ENCODE measurements at places on chromosomes 6 and 20.

- DNase-seq = no peak
These were observed 225.3 kb upstream of the CST7 start for GRCh38 chr20:24723647-24724352.

GRCh38 chr6:45421709-45422502 is 44.2 kb upstream of the SUPT3H start:
- DNase-seq = peak; percentile 76

- peak; percentile 5 for DNase-seq
These were observed 1.6 kb downstream of the CYP39A1 start for GRCh38 chr6:46651006-46651405.

DNA sequence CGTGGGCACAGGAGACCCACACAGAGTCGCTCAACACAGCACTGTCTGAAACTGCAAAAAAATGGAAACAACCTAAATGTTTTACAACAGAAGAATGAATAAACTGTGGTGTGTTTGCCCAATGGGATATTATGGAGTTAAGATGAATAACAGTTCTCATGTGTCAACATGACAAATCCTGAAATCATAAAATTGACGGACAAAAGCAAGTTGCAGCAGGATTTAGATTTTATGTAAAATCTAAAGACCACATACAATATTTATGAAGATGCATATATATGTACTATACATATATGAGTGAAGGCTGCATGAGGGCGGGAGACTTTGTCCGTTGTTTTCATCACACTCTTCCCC is 79.7 kb downstream of the GRM4 start:
- DNase-seq = no peak

DNA sequence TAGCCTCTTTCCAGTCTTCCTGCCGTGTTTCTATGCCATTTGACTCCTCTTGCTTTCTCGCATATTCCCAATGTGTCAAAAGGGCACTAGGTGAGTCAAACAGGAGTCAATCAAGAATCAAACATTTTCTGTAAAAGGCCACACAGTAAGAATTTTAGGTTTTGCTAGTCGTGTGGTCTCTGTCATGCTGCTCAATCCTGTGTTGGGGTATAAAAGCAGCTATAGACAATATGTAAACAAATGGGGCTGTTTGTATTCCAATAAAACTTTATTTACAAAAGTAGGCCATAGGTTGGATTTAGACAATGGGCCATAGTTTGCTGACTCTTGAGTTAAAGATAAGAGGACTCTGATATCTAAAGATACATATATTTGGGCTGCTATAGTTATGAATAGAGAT is 235.4 kb upstream of the BTBD3 start:
- no peak for DNase-seq

DNA sequence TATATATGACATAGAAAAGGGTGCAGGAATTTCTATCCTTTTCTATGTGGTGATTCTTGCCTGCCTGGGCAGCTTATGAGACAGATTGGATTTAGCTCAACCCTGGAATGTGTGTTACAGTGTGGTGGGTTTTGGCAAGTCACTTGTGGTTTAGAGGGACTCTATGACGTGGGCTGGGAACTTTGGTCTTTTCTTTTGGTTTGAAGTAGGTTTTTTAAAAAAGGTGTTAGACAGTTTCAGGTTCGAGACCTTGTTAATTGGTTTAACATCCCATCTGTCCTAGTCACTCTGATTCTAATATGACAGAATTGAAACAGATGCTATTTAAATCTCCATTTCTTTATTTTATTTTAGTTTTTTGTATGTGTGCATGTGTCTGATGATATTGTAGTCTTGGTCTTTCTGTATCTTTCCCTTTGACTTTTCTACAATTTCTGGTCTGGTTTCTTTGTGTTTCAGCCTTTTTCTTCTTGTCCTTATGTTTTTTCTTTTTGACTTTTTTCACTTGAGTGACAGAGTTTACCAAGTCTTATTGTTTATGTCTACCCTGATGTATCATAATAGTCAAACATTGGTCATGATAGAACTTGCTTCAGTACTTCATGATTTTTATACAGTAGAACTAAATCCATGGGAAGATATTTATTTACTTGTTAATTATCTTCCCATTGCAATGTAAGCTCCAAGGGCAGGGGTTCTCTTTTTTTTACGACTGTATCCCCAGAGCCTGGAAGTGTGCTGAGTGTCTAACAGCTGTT is 174.3 kb downstream of the CDKAL1 start:
- DNase-seq = no peak

DNA sequence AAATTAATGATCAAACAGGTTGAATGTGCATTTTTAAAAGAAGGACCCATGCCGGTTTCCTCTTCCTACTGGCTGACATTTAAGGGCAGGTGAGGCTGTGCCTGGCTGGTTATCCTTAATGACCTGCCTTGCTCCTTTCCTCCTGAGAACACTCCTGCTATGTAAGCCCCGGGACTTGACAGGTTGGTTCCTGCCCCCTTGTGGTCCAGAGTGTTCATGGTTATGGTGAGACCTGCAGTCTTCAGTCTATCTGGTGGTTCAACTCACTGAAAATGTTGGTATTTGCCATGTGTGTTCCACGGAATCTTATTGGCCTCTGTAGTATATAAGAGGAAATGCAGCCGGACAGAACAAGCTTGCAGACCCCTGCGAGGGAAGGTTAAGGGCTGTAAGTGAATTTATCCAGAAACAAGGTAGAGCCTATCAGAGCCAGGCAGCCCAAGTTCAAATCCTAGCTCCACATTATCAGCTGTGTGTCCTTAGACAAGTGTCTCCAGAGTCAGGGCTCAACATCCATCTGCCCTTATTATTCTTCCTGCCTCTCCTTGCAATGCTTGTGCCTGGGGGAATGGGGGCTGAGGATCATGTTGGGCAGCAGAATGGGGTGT is 5.2 kb upstream of the BPIFA3 start:
- DNase-seq = peak; percentile 39

GRCh38 chr6:19757036-19757435 is 80.1 kb upstream of the ID4 start:
- peak; percentile 18 for DNase-seq

GRCh38 chr6:99613409-99613704 is 6.7 kb downstream of the PRDM13 start:
- DNase-seq = no peak

- DNase-seq = no peak
These were observed 16.7 kb downstream of the UNC5CL start for GRCh38 chr6:41022294-41022693.

DNA sequence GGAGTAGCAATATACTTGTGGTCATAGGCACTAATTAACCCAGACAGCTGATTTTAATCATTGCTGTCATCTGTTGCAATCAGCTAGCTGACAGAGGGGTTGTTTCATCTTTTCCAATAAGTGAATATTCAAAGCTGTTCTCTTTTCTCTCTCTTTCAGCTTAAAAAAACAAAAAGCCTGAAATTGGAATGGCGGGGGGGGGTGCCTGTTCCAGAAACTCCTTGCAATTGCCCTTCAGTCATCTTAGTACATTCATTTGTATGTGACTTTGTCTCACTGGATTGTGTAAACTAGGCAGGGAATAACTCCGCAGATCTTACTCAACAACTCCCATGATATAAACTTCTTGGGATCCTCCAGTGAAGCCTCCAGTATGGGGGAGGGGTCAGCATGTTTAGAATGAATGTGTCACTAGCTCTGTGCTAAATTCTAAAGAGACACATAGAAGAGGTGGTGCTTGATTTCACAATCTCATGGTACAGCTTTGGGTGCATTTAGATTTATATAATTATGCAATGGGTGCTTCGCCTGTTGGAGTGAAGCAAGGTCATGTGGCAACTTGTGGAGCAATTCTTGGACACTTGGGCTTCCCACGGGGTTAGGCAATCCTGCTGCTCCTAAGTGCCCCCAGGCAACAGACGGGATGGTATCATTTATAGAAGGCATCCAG is 40.1 kb downstream of the SLC24A3 start:
- peak; percentile 67 for DNase-seq

- no peak for DNase-seq
These were observed 19.9 kb upstream of the DSN1 start for GRCh38 chr20:36793294-36794115.

- no peak for DNase-seq
These were observed 1.2 kb upstream of the SLC17A9 start for GRCh38 chr20:62951143-62951895.

DNA sequence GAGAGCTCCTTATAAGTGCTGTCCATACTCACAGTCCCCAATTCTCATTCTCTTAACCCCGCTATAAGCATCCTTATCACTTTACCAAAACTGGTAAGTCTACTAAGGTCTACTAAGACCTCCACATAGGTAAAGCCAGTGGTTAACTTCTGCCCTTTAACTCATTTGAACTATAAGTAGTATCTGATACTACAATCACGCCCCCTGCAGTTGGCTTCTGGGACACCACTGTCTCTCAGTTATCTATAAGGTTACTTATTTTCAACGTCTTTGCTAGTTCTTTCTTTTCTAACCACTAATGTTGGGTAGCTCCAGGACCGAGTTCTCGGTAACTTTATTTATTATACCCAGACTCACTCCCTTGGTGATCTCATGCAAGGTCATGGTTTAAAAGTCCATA is 142.6 kb downstream of the ARHGAP18 start:
- DNase-seq = no peak

GRCh38 chr6:69555088-69555638 is 241.6 kb downstream of the LMBRD1 start:
- DNase-seq = no peak

DNA sequence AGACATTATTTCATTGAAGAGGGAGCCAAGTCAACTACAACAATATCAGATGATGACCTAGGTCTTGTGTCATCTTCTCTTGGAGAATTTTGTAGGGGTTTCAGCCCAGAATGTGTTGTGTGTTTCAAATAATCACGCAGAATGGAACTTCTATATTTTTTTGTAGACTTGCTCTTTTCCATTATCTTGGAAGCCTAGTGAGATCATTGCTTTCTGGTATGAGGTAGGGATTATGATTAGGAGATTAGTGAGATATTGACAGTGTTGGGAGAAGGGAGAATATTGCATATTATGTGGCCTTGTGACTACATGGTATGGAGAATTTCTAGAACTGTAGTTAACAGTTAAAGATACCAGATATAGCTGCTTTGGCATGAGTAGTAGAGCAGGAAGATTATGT is 423.6 kb upstream of the PLCB4 start:
- no peak for DNase-seq

GRCh38 chr6:136351518-136352110 is 62.0 kb upstream of the BCLAF1 start:
- no peak for DNase-seq

DNA sequence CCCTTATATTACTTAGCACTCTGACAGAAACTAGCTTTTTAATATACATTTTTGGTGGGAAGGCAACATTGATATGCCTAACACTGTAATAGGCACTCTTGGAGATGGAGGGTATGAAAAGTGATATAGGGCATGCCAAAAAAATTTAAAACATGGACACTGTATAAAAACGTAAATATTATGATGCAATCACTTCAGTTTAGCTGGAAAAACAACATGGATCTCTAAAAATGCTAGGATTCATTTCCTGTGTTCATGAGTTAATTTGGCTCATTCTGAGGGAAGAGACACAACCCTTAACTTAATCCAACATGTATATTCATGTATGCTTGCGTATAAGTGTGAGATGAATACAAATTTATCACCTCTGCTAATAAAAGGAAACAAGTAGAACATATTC is 157.3 kb upstream of the TFAP2D start:
- no peak for DNase-seq

- peak; percentile 1 for DNase-seq
These were observed 149.9 kb downstream of the MMS22L start for GRCh38 chr6:97133067-97133466.

GRCh38 chr6:52089758-52090348 is 2.4 kb upstream of the PKHD1 start:
- no peak for DNase-seq

DNA sequence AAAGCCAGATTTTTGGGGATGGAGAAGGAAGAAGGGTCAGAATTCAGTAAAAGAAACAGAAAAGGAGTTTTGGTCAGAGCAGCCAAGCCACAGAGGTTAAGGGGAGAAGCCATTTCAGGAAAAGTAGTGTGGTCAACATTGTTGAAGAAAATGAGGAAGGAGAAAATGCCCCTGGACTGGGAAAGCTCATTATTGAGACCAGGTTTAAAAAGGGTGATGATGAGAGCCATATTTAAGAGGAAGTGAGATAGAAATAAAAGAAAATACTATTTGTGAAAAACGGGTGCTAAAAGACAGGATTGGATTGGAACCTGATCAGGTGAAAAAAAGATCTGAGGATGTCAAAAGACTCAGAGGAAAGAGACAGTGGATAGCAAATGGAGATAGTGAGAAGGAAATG is 75.8 kb downstream of the CEP162 start:
- peak; percentile 1 for DNase-seq

DNA sequence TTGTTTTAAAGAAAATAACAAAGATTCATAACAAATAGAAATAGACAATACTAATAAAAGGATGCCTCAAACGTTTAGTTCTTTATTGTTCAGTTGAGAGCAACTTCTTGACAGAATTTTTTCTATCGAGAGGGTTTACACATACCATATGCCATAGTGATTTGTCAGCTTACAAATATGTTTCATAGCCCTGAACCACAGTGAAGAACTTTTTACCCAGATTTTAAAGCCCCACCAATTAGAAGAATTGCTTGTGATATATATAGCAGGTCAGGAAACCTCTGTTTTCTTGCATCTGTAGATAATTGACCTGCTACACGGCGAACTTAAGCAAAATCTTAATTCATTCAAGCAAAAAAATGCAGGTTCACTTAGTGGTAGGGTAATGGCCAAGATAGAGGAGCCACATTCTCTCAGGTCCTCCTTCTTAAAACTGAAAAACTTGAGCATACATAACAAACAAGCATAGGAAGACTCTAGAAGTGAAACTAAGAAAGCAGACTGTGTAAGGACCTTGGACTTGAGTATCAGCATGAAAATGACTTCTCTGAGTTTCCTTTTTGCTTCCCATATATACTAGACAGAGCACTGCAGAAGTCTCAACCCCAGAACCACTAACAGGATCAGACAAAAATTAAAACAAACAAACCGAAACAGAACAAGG is 39.5 kb downstream of the CRISP1 start:
- no peak for DNase-seq

GRCh38 chr6:55980627-55981211 is 105.3 kb upstream of the BMP5 start:
- DNase-seq = no peak

DNA sequence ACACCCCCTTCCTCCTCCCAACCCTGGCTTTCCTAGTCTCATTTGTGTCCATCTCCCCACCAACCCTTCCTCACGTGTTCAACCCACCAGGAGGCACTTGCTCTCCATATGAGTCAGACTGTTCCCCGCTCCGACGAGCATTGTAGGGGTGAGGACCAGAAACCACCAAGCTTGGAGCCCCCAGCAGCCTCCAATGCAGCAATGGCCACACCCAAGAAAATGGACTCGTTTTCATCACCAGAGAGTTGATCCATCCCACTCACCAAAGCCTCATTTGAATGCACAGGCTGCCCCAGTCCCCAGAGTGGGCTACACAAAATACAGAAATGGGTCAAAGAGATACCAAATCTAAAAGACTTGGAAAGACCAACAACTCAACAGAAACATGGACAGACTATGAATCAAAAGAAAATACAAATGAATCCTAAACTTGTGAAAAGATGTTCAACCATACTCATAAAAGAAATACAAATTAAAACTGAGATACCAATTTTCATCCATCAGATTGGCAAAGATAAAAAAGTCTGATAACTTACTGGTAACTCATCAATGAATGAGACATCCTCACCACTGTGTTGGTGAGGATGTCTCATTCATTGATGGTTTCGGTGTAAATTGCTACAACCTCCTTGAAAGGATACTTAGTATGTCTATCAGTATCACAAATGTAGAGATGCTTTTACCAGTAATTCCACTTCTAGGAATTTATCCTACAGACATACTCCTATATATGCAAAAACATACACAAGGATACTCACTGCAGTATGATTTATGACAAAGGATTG is 68.1 kb downstream of the TRERF1 start:
- DNase-seq = no peak

GRCh38 chr20:43821795-43822194 is 92.9 kb upstream of the TOX2 start:
- DNase-seq = no peak
